ENCODE measurements at places on chromosomes 12 and 14. TPM values are rescaled to one million over a fixed set of nuclear protein-coding genes. Genes with fewer than 3 reads are reported as not detected.

Gene PMCH
- not detected for polyA plus RNA-seq

Gene LRRK2
- not detected for polyA plus RNA-seq

Gene SCNN1A
- polyA plus RNA-seq: 32.8 TPM

Gene GLIPR1L2
- not detected for polyA plus RNA-seq

Gene TSPAN11
- 0.01 TPM for polyA plus RNA-seq

Gene MGST1
- polyA plus RNA-seq: 109 TPM

Gene SPIC
- not detected for polyA plus RNA-seq

Gene KIF5A
- 11.9 TPM for polyA plus RNA-seq

Gene NANOG
- 0.30 TPM for polyA plus RNA-seq

Gene LTB4R
- 8.2 TPM for polyA plus RNA-seq

Gene DIO3
- polyA plus RNA-seq: not detected

GRCh38 chr12:20946732-20947131 is 136.2 kb downstream of the SLCO1B3 start:
- DNase-seq: peak; percentile 1

GRCh38 chr14:87111126-87111525 is 881.9 kb downstream of the GALC start:
- no peak for DNase-seq

GRCh38 chr12:22626406-22626805 is 1.4 kb downstream of the ETNK1 start:
- no peak for DNase-seq

DNA sequence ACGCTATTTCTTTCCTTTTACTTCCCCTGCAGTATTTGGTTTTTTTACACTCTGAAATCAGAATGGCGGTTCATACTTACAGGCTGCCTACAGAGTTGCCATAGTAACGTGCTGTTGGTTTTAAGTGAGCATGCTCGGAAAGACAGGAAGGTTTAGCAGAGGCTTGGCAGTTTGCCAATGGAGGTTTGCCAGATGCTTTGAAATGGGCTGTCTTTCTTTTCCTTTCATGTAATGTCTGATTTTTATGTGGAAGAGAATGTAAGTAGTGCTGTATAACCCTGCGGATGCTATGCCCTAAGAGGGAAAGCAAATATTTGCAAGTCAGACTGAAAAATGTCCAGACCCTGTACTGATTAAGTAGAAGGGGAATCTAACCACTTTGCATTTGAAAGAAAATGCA is 32.8 kb downstream of the ARID4A start:
- DNase-seq: peak; percentile 91

GRCh38 chr14:93905623-93906022 is 21.5 kb upstream of the FAM181A start:
- peak; percentile 92 for DNase-seq

GRCh38 chr12:11743423-11744409 is 94.2 kb downstream of the ETV6 start:
- no peak for DNase-seq

DNA sequence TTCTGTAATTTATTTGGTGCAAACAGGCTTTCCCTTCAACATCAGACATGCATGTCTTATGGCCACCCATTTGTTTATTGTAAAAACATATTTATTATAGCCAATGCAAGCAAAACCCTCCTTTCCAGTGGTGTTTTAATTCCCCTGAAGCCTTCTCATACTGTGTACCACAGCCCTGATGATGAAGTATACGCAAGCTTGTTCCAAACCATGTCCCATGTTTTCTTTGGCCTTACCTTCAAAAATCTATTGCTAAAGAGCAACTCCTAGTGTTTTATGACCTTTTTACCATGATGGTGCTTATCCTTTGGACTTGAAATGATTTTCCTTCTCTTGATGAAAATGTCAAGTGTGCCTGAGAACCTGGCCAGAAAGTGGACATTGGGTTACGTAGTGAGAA is 85.9 kb upstream of the CCDC91 start:
- DNase-seq: no peak

GRCh38 chr12:132063491-132063890 is 80.6 kb downstream of the DDX51 start:
- DNase-seq: no peak

DNA sequence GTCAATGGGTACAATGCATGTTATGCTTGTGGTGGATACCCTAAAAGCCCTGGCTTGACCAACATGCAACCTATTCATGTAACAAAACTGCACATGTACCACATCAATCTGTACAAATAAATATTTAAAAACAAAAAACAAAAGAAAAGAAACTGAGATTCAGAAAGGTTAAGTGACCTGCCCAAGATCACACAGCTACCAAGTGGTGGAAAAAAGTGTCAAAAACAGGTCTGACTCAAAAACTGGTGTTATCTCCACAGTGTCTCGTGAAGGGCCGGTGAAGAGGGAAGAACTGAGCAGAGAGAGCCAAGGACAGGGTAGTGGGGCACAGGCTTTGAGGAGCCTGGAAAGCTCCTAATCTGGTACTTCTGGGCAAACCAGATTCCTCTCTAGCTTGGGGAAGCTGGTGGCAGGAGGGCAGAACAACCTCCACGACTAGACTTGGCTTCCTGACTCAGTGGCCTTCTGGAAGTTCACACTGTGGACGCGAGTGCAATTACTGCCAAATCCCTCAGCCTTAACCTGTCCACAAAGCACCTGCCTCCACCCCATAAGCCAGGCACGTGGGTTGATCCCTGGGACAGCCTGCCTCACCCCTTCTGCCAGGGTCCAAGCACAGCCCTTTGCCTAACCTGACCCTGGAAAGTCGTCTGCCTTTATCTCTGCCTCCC is 15.6 kb downstream of the ZBTB39 start:
- DNase-seq: no peak

- DNase-seq: no peak
Observed at GRCh38 chr14:55333711-55334485, 62.7 kb downstream of the FBXO34 start.

DNA sequence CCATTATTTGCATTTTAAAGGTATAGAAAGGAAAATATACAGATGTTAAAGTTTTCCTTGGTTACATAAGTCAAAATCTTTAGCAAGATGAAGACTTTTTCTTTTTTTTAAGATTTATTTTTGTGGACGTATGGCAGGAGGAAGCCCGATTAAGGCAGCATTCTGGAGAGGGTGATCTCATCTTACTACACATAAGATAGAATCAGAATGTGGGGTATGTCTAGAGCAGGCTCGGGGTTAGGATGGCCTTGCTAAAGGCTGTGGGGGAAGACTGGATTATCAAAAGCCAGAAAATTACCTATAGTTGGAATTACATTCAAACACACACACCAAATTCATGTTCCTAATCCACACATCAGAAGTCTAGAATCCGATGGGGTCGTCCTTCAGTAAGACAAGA is 79.6 kb upstream of the OTOGL start:
- DNase-seq: no peak

DNA sequence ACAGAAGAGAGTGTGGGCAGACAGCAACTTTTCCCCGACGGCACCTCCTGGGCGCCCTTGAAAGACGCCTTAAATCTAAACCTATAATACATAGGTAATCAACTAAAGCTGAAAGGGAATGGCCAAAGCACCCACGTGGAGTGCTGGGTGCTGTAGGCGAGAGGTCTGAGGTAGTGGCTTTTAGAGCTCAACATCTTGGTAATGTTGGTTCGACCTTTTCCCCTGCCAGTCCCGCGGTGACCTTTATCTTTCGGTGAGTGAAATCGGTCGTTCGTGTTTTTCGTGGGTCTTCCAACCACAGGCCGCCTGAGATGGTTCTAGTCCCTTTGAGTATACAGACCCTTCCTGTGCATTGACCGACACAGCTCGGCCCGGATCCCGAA is 9.1 kb downstream of the OR6S1 start:
- DNase-seq: no peak

- DNase-seq: peak; percentile 34
Observed at GRCh38 chr12:109736552-109737108, 23.0 kb downstream of the FAM222A start.

- no peak for DNase-seq
Observed at GRCh38 chr12:111297703-111298426, 71.0 kb downstream of the PHETA1 start.

DNA sequence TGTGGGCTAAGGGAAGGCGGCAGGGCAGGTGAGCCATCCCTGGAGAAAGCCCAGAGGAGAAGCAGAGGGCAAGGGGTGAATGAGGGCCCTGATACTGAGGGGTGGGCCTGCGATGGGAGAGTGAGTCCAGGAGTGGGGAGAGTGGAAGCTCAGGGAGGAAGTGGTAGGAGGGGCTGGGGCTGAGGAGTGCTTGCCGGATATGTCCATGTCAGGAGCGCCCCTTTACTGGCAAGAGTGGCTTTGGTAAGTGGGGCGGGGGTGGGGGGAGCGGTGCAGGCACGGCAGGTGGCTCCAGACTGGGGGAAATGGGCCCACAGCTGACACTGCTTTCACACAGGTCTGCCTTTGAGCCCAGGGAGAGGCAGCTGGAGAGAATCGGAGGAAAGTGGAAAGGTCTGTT is 86.4 kb upstream of the GPR68 start:
- no peak for DNase-seq

DNA sequence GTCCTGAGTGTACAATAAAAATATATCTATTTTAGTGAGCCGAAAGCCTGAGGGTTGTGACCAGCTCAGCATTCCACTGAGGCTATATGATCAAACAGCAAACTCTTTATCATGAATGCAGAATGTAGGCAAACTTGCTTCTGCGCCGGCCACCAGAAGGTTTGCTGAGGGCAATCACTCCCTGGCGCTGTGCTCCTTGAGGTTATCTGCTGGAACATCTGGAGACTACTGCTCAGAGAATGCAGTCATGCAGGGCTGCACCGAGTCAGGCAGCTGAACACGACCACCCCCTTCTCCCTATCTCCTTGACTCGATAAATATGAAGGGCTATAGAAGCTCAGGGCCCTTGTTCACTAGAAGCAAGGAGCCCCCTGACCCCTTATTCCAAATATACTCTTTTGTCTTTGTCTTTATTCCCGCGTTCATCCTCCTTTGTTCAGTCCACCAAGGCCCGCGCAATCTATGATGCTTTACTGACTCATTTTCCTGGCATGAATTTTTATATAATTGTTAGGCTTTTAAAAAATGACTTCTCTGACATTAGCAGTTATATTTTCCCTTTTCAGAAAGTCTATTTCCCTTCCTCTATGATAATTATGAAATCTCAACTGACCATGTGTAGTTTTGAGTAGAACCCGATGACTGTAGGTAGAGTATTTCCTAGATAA is 1089.3 kb downstream of the SLC16A7 start:
- no peak for DNase-seq

DNA sequence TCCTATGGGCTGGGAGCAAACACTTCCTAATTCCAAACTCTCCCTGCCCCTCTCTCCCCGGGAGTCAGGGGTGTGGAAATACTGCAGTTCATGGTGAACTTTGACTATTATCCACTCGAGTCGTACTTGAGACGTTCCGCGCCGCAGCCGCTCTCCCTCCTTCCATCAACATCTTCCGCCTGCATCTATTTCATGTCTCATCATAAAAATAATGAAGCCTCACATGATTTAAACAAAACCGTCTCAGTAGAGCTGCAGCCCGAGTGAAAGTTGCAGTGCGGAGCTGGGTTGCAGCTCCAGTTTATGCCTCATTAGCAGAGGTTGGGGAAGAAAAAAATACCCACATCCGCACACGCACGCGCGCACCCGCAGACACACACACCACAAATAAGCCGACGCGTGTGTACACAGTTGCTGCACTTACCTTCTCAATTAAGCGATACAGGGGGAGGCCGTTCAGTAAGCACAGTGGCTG is 283 bp downstream of the LMO3 start:
- peak; percentile 9 for DNase-seq

GRCh38 chr12:122834104-122834920 is 945 bp upstream of the HIP1R start:
- DNase-seq: peak; percentile 58

- DNase-seq: peak; percentile 39
Observed at GRCh38 chr12:28172434-28173030, 17.7 kb upstream of the CCDC91 start.

GRCh38 chr12:39344926-39345325 is 98.0 kb downstream of the KIF21A start:
- DNase-seq: no peak

DNA sequence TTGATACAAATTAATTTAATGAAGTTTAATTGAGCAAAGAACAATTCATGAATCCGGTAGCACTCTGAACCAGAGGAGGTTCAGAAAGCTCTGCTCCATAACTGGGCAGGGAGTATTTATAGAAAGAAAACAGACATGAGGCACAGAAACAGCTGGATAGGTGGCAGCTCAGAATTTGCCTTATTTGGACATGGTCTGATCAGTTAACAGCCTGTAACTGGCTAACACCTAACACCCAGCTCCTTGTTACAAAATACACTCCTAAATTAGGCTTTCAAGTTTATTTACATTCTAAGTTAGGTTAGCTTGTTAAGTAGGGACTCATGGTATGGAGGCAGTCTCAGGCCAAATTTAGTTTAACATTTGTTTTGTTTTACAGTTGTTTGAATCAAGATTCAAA is 67.8 kb upstream of the TMCC3 start:
- DNase-seq: no peak

DNA sequence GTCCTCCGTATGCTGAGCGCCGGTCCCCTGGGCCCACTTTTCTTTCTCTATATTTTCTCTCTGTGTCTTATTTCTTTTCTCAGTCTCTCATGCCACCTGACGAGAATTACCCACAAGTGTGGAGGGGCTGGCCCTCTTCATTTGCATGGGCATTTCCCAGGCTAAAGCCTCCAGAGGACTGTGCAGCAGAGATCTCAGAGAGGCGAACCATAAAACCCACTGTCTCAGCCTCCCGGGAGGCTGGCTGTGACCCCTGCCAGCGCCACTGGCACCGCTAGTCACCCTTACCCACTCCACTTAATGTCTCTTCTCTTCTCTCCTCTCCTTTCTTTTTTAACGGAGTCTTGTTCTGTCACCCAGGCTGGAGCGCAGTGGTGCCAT is 7.1 kb upstream of the SERPINA9 start:
- no peak for DNase-seq

DNA sequence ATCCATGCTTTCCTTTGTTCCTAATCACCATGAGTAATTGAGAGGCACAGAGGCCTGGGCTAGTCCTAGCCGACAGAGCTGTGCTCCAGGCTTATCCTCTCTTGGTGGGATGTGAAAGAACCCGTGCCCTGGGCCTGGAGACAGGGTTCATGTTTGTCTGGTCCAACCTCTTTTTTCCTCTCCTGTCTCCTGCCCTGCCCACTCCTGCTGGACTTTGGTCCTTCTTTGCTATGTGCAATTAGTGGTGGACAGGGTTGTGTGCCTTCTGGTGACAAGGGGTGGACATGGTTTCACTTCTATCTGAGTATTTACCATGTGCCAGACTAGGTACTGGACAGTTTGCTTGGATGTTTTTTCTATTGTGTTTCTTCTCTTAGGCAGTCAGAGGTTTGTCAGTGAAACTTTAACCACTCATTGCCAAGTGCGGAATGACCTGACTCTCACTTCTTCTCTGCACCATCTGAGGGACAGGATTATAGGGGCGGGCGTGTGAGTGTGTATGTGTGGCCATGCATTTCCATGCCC is 126.1 kb downstream of the SMOC1 start:
- DNase-seq: peak; percentile 98
